Pons (tissue), 1 donor: ENCODE measurements at places on chromosomes 1 and 21.

- DNase-seq: no peak
Measured at GRCh38 chr1:65681096-65681495, 111.6 kb upstream of the PDE4B start.

GRCh38 chr1:108653431-108654105, 7.3 kb downstream of the HENMT1 start:
- no peak for DNase-seq

DNA sequence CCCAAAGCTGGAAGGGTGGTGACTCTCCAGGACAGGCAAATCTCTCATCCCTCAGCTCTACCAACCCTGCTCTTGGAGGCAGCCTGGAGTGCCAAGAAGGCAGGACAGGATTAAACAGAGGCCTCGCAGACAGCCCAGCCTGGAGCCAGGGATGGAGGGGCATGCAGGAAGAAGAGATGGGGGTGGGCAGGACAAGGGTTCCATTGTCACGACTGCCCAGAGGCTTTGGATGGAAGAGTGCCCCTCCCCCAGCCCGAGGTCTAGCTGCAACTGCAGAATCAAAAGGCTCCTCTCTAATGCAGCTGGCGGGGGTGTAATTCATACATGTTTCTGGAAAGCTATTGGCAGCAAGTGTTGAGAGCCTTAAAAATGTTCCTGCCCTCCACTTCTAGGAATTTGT, 8.8 kb downstream of the RAB7B start:
- peak; percentile 97 for DNase-seq

DNA sequence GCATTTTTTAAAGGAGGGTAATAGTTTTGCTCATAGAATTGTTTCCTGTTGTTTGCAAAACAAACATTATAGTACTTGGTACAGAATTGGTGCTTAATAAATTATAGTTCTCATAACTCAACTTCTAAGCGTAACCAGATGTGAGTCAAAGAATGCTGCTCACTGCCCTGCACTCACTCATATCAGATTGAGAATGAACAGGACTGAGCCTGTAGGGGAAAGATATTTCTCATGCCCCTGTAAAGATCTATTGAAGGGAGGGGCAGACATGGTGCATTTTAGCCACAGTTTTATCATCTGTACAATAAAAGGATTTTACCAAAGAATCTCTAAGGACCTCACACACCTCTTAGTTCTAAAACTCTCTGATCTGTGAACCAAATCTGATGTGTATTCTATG, 358.5 kb downstream of the SEC16B start:
- DNase-seq: no peak

DNA sequence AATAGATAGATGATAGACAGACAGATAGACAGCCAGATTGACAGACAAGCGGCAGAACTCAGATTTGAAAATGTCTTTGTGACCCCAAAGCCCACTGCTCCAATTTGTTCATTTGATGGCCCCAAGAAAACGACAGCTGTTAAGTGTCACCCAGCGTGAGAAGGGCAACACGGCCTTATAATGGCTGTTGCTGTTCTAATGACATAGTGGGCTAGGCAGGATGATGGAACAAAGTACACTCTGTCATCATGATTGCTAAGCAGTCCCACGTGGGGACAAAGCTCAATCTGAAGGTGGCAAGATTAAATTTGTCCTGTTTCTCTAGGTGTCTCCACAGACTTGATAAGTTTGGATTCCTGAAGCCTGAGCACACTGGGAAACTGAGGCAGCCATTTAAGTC, 112.9 kb downstream of the DAB1 start:
- no peak for DNase-seq

DNA sequence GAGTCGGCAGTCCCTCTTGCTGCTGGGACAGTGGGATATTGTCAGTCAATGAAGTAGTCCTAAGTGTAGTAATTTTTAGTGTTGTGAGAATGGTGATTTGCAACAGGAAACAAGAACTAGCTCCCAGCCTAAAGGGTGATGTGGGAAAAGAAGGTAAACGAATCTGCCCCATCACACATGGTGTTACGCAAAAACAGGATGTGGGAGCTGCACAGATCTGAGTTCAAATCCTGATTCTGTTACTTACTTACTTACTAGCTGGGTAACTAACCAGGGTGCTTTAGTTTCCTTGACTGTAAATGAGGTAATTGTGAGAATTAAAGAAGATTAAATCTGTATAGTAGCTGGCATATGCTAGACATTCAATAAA, 22.3 kb downstream of the NAV1 start:
- DNase-seq: no peak

DNA sequence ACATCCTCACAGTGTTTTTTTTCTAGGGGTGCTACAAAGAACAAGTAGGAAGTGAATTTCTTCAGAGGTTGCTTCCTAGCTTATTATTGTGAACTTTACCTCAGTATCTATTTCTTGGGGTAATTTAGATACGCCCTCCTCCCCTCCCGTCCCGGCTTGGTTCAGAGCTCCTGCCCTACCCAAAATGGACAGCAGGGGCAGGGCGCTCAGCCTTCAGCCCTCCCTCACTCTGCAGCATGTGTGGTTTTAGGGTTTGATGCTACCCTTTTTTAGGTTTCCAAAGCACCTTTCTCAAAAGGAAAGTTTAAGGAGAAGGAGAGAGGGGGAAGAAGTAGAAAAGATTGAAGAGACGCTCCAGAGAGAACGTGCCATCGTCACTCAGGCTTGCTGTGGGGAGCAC, 16.9 kb upstream of the POGK start:
- no peak for DNase-seq

- DNase-seq: peak; percentile 34
Measured at GRCh38 chr1:143699115-143699514, 272.7 kb downstream of the FAM72C start.

DNA sequence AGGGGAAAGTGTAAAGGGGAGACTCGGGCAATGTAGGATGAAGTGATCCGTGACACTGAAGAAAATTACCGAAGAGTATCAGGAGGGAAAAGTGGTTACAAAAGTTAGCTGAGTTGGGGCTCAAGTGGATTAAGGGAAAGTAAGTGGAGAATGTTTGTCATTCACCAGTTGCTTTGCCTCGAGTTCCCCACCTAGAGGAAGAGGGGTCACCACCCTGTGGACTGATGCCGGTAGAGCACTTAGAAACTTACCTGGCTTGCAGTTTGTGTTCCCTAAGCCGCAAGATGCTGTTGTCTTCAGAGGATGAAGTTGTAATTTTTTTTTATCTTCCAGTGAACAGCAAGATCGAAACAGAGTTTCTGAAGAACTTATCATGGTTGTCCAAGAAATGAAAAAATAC, 1.0 kb downstream of the PER3 start:
- no peak for DNase-seq

DNA sequence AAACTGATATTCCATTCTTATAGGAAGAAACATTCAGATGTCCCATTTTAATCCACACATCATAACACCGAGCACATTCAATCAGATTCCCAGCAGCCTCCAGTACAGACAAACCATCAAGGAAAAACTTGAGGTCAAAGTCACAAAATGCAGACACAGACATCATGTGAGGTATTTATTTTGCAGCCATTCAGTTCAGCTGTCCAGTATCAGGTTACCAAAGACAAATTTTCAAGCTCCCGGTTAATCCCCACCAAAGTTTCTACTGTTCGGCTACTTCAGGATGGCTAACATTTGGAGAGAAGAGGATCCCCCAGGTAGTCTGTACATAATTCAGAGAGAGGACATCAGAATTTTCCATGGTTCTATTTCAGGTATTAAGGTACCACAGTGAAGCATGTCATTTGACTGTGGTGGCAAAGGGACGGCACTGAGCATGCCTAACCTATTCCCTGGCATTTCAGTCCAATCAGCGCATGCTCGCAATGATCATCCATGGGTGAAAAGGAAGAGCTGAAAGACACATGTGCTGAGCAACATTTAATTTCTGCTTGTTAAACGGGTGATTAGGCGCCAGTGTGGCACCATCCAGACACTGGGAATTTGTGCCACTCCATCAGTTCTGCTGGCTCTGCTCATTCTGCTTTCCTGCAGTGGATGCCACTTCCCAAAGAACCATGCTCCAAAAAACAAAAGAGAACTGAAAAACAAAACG, 13.6 kb upstream of the NDC1 start:
- DNase-seq: no peak

- no peak for DNase-seq
Measured at GRCh38 chr1:221157026-221157761, 278.0 kb downstream of the HLX start.

DNA sequence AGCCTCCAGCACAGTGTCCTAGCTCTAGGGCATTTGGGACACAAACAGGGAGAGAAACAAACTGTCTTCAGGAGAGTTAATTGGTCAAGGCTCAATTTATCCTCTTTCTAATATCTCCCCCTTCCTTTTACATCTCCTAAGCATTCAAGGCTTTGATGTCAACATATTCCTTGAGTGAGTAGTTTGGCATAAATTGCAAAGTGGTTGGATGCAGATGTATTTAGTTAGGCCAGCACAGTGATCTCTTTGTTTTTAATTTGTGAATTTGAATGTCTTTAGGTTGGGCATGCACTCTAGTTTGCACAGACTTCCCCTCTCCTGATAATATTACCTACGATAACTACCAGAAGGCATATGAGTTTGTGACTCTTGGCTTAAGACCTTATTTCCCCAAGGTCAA, 12.5 kb upstream of the OLFML2B start:
- no peak for DNase-seq

GRCh38 chr1:119103764-119104163, 36.7 kb downstream of the WARS2 start:
- no peak for DNase-seq

GRCh38 chr1:245779797-245780755, 625.3 kb downstream of the KIF26B start:
- no peak for DNase-seq

DNA sequence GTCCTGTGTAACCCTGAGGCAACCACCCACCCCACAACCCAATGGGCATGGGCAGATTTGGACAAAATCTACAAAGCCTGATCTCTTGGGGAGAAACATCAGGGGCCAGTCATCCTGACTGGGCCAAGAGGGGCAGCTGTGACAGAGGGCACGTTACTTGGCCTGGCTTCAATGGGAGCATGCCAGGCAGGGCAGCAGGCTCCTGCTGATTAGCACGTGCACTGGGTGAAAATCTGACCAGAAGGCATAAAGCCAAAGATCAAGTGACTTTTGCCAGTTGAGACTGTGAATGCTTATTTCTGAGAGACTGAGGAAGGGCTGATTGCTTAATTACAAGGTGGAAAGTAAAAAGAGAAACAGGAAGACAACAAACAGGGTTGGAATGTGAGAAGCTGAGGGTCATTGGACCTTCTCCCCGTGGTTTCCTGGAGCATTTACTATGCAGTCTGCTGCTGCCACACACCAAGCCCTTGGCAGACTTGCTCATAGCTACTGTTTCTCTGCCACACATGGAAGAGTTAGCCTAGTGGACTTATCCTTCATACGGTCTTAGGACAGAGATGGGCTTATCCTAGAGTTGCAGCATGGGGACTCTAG, 39.8 kb upstream of the TNR start:
- DNase-seq: no peak

- DNase-seq: peak; percentile 53
Measured at GRCh38 chr21:17542371-17543011, 29.6 kb downstream of the CXADR start.

DNA sequence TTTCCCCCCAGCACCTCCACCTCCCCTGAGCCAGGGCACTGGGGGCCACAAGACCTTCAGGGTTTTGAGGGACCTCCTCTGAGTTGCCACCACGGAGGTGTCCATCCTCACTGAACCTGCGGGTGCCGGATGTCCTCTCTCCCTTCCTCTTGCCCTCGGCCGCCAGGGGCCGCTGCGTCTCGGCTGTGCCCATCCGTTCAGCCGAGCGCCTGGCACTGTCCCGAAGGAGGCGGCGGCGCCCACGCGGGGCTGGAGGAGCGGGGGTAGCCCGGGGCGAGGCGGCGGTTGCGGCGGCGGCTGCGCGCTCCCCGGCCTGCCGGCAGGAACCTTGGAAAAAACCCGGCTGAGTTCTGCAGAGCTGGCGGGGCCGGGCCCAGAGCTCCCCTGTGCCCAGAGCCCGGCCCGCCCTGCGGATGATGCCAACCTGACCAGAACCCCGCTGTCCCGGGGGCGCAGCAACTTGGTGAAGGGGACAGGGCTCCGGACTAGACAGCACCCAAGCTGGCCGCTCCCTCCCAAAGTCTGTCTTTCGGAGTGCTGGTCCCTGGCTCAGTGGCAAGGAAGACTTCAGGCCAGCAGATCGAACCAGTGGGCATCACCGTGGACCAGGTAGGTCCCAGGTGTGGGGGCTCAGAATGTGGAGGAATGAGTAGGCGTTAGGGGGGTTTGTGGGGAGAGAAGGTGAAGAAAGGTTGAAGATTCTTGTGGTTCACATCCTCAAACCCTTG, 3.7 kb upstream of the PPM1J start:
- peak; percentile 75 for DNase-seq

- DNase-seq: peak; percentile 48
Measured at GRCh38 chr1:10057343-10057742, 24.6 kb downstream of the UBE4B start.

DNA sequence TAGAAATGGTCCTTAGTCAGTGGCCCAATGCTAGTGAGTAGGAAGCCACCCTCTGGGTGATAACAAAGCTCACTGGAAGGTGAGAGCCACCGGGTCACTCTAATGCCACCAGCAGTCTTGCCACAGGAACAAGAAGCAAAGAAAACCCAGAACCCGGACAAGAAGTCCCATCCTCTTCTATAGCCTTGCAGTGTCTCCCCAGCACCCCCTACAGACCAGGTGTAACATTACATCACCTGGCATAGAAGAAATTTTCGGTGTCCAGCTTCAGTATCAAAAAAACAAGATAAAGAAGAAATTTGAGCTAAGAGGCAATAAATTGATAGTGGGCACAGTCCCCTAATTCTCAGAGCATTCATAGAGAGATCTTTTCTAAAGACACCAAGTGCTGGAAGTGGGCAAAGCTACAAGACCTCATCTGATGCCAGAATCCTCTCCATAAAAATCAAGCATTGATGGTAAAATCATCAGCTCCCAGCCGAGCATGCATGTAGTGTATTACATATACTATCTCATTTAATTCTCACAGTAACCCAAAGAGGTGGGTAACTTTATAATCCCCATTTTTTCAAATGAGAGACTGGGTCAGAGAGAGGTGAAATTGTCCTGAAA, 491.0 kb downstream of the MATN1 start:
- no peak for DNase-seq

- no peak for DNase-seq
Measured at GRCh38 chr1:49208712-49209111, 432.0 kb upstream of the BEND5 start.

- DNase-seq: no peak
Measured at GRCh38 chr1:29849991-29850757, 613.9 kb downstream of the PTPRU start.

GRCh38 chr1:2277741-2278488, 49.8 kb downstream of the SKI start:
- no peak for DNase-seq

- DNase-seq: no peak
Measured at GRCh38 chr1:159076438-159077119, at the start of gene AIM2. Gene AIM2 (minus strand): TSS chr1:159076766. CDS start chr1:159073499, 3,267 bp downstream.

- DNase-seq: no peak
Measured at GRCh38 chr1:114344656-114345055, 166.3 kb downstream of the TRIM33 start.

GRCh38 chr1:90296327-90296726, 301.4 kb downstream of the ZNF326 start:
- DNase-seq: no peak
